ENCODE measurements at places on chromosomes 7 and 10. TPM values are rescaled to one million over a fixed set of nuclear protein-coding genes. Genes with fewer than 3 reads are reported as not detected.
A peak's percentile ranks its signal among the peaks of the same experiment; 100 is the strongest.

DNA sequence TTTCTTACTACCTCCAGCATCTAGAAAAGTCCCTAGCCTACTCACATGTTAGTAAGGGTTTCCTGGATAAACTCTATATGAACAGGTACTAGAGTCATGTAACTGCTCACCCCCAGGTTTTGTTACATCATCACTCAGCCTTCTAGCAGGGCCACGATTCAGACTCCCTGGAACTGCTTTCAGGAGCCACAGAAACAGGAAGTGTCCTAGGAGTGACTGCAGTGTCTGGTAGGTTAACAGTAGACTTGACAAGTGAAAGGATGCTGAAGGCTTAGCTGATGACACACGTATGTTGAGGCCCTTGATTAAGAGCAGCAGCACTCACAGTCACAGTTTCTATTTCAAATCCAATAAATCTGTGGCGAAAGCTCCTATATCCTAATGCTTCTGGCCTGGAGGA is 101.2 kb downstream of the DNMBP start:
- peaks cover 6% of the 10 kb centered on the region for H3K36me3 ChIP-seq
- H3K27me3 ChIP-seq, result no peaks in the 10 kb centered on the region
- DNase-seq, result no peak
- H3K4me3 ChIP-seq, result no peak overlapping the region

DNA sequence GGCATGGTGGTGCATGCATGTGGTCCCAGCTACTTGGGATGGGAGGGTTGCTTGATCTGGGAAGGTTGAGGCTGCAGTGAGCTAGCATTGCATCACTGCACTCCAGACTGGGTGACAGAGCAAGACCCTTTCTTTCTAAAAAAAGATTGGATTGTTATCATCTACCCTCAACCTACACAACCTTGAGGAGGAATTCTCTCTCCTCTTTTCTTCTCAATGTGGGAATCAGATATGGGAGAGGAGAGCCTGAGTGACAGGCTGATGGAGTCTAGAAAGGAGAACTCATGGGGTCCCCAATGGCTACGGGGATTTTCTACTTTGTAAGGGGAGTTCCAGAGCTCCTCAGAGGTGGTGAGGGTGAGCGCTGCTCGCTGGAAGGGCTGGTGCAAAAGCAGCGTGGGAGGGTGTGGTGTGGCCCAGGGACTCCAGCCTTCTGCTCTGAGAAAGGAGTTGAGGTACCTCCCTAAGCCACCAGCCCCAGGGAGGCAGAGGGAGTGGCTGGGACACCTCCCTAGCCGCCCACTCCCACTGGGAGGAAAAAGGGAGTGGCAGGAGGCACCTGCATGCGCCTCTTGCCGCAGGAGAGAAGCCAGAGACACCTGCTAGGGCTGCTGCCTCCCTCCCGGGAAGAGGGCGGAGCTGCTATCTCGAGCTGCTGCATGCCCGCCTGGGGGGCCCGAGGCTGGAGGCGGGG is 48.4 kb downstream of the GATA3 start:
- H3K36me3 ChIP-seq, result no peaks in the 10 kb centered on the region
- peak overlapping the region; percentile 90 for H3K27ac ChIP-seq
- no peaks in the 10 kb centered on the region for H3K27me3 ChIP-seq
- H3K4me3 ChIP-seq, result peak overlapping the region; percentile 21
- peak; percentile 93 for DNase-seq
- H3K4me1 ChIP-seq, result peaks cover 49% of the 10 kb centered on the region

DNA sequence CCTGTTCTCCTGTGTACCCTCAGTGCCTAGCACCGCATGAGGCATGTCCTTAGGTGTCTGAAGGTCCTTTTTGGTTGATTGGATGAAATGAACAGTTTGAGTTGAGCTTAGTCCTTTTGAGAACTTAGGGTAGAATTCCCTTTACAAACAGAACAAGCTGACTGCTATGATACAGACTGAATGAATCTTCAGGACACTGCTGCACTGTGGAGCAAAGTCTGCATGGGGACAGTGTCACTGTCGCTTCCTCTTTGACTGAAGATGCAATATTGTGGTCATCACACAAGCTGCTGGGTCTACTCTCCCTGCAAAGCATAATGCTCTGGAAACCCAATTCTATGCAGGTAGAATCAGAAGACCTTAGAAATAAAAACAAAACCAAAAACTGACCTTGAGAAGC is 8.6 kb upstream of the PLAU start:
- H3K36me3 ChIP-seq, result no peaks in the 10 kb centered on the region
- no peak for DNase-seq

GRCh38 chr7:147478796-147479195 is 1111.8 kb upstream of the C7orf33 start:
- no peak overlapping the region for H3K4me3 ChIP-seq
- H3K27ac ChIP-seq, result no peak overlapping the region
- no peaks in the 10 kb centered on the region for H3K36me3 ChIP-seq
- no peaks in the 10 kb centered on the region for H3K4me1 ChIP-seq
- no peak for DNase-seq

DNA sequence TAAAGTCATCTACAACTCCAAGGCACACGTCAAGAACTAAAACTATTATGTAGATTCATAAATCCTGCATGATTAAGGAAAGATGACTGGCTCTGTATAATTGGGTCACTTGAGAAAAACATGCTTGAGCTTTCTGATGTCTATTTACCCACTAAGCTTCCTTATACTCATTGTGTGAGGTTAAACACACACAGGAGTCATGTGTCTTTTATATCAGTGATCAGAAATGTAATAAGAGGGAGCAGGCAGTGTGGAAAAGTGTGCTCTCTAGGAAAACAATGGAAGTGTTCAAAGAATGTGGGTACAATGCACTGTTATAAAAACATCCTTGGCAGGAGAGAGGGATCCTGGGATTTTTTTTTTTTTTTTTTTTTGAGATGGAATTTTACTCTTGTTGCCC is 108.6 kb upstream of the ARID5B start:
- H3K36me3 ChIP-seq, result no peaks in the 10 kb centered on the region
- H3K27me3 ChIP-seq, result no peaks in the 10 kb centered on the region
- H3K4me1 ChIP-seq, result peaks cover 23% of the 10 kb centered on the region
- H3K27ac ChIP-seq, result no peak overlapping the region

Gene GRID2IP
- total RNA-seq, result 0.65 TPM

Gene TAS2R4
- 1.3 TPM for total RNA-seq

Data from Caco-2 (cell line).